CD4-positive, alpha-beta T cell treated with Interleukin-15 for 4 hours (primary cell): ENCODE measurements at places on chromosomes 2 and 18.

GRCh38 chr2:33090553-33091134, 143.9 kb downstream of the LTBP1 start:
- no peak for DNase-seq

DNA sequence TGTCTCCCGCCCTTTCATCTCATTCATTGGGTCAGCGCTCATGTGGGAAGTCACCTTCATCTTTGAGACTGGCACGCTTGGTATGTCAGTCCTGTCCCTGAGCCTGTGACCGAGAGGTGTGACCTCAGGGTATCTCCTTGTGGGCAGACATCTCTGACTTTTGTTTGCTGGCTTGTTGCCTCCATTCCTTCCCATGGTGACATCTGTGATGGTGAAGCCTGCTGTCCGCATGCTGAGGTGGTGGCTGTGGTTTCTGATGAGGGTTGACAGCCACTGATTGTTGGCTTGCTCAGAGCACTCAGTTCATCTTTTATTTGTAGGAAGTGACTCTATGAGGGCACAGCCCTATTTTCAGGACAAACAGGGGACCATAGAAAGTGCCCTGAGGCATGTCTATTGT, 139.2 kb downstream of the SLC4A3 start:
- no peak for DNase-seq

GRCh38 chr2:240287496-240288086, 147.1 kb upstream of the OTOS start:
- no peak for DNase-seq

- no peak for DNase-seq
Observed at GRCh38 chr2:86563650-86564061, 413 bp upstream of the CHMP3 start.

DNA sequence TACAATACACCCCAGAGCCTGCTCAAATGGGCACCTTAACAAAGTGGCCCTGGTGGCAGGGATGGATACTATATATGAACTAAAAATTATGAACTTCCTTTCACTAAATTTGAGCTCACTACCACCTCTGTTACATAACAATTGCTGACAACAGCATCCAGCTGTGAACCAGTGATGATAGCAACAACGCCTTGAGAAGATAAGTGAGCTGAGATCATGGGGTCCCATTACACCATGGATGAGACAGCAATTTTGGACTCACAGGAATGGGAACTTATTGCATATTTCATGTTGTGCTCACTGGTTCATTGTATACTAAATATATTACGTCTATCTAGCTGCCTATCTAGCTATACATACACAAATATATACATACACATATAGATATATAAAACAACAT, 16.9 kb upstream of the ALMS1 start:
- DNase-seq: no peak

- DNase-seq: no peak
Observed at GRCh38 chr2:229378386-229378785, 107.3 kb upstream of the PID1 start.

DNA sequence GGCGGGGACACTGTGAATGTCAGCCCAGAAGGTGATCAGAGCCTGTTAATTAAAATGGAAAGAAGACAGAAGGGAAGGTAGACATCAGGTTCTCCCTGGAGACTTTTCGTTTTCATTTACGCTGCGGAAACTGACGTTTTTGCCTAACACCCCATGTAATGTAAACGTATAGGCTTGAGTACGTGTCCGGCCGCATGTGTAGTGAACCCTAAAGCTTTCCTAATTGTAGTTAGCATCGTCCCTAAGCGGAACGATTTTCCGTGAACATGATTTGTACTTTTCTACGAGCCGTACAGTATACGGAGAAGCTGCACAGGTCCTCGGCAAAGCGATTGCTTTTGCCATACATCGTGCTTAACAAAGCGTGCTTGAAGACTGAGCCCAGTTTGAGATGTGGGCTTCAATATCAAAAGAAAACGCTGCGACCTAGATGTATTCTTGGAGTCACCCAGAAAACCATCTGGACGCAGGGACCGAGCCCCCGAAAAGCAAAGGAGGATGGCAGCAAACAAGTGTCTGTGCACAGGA, 284 bp downstream of the TIMM21 start:
- DNase-seq: no peak

DNA sequence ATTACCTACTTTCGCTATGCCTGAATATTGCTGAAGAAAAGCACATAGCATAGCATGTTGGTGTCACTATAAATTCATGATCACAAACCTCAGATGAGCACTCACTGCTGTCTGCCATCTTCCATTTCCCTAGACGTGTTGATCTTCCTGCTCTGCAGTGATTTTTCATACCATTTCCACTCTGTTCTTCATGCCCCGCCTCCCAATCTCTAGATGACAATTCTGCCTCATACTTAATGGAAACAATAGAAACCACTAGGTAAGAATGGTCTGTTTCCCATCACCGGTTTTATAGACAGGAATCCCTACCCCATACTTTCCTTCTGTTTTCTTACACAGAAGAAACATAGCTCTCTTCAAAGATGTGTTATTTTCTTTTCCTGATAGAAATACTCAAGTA, 63.8 kb downstream of the PIK3C3 start:
- no peak for DNase-seq

- DNase-seq: no peak
Observed at GRCh38 chr2:201137505-201138400, 21.8 kb downstream of the CFLAR start.
